ENCODE measurements at places on chromosomes 6 and 20.

- DNase-seq: peak; percentile 82
These were observed 6.7 kb downstream of the PSMA7 start for GRCh38 chr20:62136283-62137091.

- DNase-seq: no peak
These were observed 54.4 kb downstream of the JAG1 start for GRCh38 chr20:10619427-10619826.

GRCh38 chr20:32823078-32823477 lies 3.3 kb downstream of the MAPRE1 start:
- DNase-seq: no peak

DNA sequence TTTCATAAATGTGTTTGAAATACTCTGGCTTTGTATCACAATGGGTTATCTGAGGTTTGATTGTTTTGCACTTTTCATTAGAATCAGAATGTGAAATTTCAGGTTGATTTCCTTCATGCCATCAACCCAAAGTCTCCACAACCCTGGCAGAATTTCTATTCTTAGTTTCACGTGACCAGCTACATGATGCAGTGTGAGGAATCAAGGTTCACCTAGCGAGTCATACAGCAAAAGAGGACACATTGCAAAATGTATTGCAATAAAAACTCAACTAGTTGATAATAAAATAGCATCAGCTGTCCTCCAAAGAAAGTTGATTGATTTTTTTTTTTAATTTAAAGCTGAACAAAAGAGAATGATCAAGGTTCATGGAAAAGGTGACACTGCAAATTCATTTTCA lies 2.2 kb downstream of the HAO1 start:
- DNase-seq: no peak

DNA sequence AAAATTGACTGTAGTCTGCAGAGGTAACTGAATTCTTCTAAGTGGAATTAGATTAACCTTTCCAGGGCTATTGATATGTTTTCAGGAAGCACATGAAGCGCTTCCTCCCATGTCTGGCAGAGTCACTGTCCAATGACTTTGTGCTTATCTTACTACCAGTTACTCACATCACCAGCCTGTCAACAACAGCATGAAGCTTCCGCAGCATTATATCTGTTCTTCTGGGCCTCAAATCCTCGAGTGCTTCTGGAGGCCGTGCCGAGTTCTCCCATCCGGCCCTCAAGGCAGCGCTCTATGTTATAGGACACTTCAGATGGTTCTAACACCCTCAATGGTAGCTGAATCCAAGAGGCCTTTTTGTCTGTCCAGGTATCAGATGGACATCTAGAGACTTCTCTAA lies 33.2 kb downstream of the PSMG4 start:
- DNase-seq: no peak

DNA sequence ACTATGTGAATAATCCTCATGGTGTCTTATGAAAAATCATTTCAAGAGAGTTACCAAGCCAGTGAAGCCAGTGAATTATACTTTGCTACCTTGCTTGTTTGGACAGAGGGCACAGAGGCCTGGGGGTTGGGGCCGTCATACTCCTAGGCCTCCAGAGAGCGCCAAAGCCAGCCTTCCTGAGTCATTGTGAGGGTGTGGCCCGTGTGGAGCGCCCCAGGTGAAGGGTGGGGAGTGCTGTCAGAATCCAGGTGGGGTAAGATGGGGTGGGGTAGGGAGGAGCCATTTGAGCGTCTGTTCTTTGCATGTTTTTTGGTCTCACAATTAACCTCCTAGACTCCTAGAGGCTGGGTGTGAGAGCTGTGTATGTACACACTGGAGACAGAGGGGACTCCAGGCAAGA lies 71.1 kb downstream of the PERP start:
- no peak for DNase-seq

DNA sequence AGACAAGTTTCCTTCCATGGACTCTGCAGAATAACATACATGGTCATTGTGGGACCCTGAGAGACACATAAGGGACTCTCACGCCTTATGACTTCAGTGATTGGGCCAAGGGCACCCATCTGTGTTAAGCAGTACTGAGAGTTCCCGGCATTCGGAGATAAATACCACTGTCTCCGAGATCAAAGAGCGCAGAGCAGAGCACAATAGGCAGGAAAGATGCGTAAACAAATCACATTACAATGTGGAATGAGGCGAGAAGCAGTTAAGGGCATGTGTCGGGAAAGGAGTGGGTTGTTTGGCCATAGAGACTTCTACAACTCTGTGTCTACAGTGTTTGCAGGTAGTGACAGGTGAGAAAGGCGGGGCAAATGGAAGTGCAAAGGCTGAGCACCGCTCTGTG lies 57.6 kb downstream of the NRSN1 start:
- DNase-seq: no peak

DNA sequence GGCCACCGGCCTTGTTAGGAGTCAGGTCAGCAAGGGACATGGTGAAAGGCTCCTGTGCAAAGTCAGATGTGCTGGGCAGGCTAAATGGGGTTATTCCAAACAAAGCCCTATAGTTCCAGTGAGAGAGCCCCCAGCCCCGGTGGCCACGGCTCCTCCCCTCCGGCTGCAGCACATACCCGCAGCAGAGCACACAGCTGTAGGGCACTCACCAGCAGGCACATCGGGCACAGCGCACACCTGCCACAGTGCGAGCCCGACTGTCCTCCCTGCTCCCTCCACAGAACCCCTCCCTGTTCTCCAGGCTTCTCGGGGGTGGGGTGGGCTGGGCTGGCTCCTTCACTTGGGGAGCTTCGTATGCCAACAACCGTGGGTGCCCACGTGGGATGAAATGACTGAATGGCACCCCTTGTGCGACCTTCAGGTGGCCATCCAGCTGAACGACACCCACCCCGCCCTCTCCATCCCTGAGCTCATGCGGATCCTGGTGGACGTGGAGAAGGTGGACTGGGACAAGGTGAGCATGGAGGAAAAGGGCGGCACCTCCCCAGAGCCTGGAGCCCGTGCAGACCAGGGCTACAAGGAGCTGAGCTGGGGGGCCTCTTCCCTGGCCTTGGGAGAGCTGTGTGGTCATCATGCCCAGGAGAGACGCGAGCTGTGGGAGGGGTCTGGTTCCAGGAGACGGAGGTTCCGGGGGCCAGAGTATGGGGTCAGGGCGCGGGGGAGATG lies 30.9 kb downstream of the PYGB start:
- DNase-seq: no peak

DNA sequence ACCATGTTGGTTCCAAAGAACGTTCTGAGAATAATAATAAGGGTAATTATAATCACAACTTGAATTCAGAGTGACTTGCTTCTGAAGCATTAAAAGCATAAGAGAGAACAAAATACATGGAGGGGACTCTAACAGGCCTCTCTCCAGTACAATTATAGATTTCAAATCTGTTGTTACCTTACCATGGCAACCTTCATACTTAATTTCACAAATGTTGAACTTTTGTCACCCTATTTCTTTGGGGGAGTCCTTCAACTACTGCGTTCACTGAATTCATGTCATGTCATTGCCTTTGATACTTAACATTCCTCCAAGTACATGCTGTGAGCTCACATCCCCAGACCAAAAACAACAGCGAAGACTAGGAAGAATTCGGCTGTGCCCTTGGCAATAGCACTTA lies 104.0 kb downstream of the MKKS start:
- DNase-seq: no peak

- no peak for DNase-seq
These were observed 23.9 kb upstream of the ASCC3 start for GRCh38 chr6:100905067-100905466.

GRCh38 chr6:168261234-168261633 lies 58.3 kb downstream of the DACT2 start:
- no peak for DNase-seq

- no peak for DNase-seq
These were observed 39.9 kb downstream of the TMC2 start for GRCh38 chr20:2576317-2576727.

GRCh38 chr6:34555007-34555322 lies 1.2 kb downstream of the SPDEF start:
- no peak for DNase-seq

GRCh38 chr6:8400663-8401062 lies 34.7 kb downstream of the SLC35B3 start:
- DNase-seq: no peak

DNA sequence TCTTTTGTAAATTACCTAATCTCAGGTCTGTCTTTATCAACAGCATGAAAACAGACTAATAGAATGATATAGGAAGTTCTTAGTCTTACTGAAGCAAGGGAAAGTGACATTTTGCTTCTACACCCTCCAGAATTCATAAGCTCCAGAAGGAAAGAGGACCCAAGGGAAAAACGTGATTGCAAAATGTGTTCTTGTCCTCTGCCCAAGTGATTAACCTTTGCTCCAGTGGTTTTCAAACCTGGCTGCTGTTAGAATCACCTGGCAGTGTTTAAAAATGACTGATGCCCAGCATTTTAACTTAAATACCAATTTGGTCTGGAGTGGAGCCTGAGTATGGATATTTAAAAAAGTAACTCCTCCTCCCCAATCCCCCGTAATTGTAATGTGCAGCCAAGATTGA lies 191.4 kb downstream of the SLC16A10 start:
- DNase-seq: no peak

DNA sequence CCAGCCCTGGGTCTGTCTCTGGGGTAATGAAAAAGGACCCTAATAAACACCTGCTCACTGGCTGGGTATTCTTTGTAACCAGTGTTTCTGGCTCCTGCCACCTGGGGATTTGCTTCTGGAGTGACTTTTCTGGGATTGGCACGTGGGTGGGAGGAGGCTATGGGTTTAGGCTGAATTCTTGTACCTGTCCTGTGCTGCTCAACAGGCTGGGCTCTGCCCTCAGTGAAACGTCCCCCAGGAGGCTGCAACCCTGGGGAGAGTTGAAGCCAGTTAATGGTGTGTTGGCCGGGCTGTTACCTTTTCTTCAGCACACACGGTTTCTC lies 6.8 kb downstream of the NPBWR2 start:
- DNase-seq: no peak

- DNase-seq: no peak
These were observed 17.7 kb downstream of the CST8 start for GRCh38 chr20:23508449-23509229.

DNA sequence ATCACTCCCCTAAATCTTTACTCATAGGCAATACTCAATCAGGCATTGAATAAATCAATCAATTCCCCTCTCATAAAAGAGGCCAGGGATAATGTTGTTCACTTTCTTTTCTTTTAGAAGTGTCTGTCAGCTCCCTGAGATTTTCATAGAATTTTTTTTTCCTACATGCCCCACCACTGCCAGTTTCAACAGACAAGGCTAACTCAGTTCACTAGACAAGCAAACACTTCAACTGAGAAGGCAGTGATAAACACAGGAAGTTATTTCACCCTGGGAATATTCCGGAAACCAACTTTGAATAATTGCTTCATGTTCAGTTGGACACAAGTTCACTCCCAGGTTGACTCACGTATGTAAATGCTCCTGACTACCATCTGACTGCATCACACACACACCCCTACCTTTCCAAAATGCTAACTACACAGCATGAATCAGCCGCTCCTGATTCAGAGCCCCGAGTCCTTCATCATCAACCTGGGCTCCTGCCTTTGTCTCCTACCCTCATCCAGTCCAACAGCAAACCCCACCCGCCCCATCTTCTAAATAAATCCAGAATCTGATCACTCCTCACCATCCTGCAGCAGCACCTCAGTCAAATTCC lies 143.9 kb downstream of the BCAS1 start:
- peak; percentile 15 for DNase-seq

- peak; percentile 46 for DNase-seq
These were observed 572 bp downstream of the DSE start for GRCh38 chr6:116371120-116371917.

DNA sequence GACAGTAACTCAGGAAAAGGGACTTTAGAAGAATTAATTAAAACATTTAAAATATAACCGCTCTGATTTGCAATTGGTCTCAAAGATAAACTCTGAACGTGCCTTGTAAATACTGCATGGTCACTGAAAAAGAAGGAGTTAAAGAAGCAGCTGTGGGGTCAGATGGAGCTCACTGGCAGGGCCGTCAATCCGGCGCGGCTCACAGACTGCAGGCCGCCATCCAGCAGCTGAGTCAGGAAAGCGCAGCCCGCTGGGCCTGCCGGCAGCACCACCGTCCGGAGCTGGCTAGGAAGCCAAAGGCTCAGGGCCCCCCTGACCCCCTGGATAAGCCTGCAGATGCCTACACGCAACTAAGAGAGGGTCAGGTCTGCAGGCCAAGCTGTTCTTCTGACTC lies 54.2 kb upstream of the FRMD1 start:
- no peak for DNase-seq

DNA sequence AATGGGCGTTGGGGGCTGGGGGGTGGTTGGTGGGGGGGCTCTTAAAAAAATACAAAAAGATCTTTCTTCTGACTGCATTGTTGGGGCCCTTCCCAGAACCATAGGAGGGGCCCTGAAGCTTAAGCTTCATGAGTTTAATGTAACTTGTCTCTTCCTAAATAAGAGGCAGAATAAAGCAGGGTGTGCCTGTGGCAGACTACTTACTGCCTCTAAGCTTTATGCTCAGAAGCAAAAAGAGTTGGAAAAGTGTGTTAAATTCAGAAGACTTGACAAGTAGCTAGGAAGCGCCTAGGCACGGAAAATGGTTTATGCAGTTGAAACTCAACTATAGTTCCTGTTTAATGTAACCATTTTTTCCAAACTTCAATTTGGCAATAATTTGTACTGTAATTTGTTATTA lies 44.5 kb downstream of the TIAM2 start:
- no peak for DNase-seq

DNA sequence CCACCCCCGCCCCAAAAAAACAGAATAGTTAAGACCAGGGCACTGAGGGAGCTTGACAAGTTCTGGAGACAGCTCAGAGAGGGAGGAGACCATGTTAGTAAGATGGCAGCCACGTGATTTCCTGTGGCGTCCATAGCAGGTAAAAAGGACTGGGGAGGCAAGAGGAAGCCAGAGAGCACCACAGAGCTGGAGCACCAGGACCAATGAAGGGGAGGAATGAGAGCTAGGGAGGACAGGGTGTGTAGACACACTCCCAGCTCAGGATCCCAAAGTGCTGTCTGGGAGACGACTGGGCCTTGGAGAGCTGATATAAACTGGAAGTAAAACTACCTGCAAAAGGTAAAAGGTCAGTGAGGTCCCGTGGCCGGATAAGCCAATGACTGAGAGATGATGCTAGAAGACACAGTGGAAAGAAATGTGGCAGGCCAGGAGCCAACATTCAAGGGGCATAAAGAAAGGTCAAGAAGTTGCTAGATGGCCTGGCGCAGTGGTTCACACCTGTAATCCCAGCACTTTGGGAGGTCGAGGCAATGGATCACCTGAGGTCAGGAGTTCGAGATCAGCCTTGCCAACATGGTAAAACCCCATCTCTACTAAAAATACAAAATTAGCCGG lies 39.0 kb downstream of the SLC23A2 start:
- DNase-seq: no peak

- peak; percentile 47 for DNase-seq
These were observed 151.4 kb downstream of the ID4 start for GRCh38 chr6:19988555-19988954.

DNA sequence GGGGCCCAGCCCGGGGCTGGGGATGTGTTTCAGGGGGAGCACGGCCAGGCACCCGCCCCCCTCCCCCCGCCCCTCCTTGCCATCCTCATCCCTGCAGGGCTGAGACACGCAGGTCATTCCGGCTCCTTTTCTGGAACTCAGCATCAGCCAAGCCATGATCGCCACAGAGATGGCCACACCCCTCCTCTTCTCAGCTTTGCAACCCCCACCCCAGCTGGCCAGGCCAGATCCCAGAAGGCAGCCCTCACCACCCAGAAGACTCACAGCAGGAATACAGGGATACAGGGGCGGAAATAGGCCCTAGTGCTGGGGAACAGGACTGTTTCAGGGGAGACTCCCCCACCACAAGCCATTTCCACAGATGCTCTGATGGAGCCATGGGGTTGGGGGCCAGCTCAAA lies 33.5 kb downstream of the YTHDF1 start:
- no peak for DNase-seq

Data from RPMI8226 (cell line).